ENCODE measurements at places on chromosomes 2 and 18.

- DNase-seq: no peak
These were observed 73.7 kb downstream of the CTIF start for GRCh38 chr18:48612511-48612910.

DNA sequence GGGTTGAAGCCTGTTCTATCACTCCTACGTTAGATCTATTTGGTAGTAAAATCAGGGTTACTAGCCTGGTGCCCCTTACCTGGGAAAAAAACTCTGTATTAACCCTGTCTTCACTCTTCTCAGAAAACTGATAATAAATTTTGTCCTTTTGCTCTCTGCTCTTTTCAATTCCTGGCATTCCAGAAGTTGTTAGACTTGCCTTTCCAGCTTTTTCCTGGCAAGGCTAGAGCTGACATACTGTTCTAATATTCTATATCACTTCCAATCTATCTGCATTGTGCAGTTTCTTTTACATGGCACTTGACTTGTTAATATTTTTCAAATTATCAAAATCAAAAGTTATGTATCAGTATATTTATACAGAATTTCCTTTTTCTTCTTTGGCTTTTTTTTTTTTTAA lies 162.2 kb downstream of the FIGN start:
- no peak for DNase-seq

DNA sequence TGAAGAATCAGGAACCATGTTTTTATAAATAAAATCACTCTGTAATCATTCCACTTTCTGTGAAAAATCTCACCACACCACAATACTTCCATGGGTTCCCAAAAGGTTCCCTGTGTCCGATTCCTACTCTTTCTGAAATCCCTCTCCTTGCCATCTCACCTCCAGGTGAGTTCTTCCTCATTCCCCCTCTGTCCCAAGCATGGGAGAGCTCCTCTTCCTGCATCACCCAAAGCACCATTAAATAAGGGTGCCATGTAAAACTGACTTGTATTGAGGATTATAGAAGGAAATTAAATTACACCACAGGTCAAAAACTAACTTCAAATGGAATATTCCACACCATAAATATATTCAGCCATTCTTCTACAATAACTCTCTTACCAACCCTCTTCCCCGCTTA lies 55.8 kb upstream of the ETAA1 start:
- no peak for DNase-seq

DNA sequence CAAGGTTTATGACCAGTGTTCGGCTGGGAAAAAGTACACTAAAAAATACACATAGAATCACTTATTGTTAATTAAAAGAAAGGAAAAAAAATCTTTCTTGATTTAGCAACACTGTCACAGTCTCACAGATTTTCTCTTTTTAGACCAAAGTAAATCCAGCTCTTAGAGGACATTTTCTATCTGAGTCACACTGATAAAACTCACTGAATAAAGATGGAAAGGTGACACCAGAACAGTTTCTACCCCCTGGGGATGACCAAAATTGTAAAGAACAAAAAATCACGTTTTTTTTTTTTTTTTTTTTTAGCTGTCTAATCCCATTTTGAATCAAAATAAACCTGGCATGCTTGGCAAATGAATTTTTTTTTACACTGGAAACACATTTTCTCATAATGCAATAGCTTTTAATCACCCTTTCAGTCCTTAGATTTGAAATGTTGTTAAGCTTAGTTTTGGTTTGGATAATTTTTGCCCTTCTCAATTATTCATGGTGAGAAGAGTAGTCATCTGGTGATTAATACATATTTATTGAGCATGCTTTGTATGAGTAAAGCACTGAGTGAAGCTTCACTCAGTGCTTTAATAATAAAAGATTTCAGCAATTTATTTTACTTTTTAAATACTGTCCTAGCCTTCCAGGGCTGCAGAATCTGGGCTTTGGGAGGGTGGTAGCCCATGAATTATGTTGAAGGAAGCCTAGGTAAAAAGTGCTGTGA lies 886.3 kb downstream of the SLC4A3 start:
- no peak for DNase-seq

DNA sequence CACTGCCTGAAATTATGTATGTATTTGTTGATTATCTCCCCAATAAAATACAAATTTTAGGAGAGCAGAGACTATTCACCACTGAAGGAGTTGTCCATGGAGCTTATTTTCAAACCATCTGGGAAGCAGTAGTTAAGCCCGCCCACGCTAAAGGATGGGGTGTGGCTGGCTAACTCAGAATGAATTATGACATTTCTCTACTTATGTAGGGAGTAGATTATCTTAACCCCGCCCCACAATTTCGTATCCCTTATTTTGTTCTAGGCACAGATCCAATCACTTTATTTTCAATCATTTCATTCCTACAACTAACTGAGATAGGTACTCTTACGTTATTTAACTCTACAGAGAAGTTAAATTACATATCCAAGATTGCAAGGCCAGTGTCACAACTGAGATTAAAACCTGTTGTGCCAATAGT lies 1.4 kb upstream of the LAPTM4A start:
- DNase-seq: no peak

DNA sequence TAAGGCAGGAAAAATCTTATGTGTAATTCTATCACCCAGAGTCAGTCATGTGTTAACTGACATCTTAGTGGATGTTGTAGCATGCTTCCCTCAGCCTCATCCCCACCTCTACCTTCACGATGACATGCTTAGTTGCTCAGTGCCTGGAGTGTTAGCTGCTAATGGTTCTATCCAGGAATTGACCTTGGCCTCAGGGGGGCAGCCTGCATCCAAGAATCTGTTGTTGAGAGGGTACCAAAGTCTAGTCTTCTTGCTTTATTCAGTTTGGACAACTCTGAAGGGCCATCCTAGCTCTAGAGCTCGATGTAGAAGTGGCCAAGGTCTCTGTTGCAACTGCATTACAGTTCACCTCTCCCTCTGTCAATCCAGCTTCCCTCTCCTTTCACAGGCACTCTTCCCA lies 61.2 kb downstream of the ACYP2 start:
- peak; percentile 14 for DNase-seq

- DNase-seq: no peak
These were observed 23.3 kb downstream of the MPHOSPH10 start for GRCh38 chr2:71153585-71154224.

DNA sequence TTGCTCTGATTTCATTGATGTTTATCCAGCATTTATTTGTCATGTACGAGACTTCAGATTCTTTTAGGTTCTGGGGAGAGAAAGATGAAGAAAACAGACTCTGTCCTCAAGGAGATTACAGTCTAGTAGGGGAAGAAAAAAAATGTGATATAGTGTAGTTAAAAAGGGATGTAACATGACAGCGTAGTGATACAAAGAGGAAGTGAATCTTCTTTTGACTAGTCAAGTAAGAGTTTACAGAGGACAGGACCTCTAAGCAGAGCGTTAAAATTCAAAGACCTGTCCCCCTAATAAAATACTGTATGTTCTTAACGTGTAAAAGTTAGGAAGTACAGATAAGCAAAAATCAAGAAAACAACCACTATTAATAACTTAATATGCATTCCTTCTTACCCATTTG lies 47.7 kb downstream of the NCOA1 start:
- DNase-seq: no peak

- no peak for DNase-seq
These were observed 1676.4 kb upstream of the SLC39A10 start for GRCh38 chr2:193980599-193980998.

DNA sequence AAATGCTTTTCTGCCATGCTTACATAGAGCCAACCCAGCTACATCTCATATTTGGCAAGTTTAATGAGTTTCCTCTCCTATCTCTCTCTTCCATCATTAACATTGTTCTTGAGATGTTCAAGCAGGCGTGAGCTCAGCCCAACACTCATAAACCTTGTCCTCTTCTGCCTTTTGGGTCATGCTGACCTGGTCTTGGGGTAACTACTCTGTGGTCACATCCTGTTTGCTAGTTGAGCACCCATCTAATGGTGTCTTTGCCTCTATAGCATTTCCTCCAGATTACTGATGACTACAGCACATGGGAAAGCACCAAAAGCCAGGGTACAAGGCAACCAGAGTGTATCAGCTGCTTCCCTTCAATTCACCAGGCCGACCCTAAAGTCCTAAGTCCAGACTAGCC lies 366.9 kb upstream of the HNRNPA3 start:
- no peak for DNase-seq

DNA sequence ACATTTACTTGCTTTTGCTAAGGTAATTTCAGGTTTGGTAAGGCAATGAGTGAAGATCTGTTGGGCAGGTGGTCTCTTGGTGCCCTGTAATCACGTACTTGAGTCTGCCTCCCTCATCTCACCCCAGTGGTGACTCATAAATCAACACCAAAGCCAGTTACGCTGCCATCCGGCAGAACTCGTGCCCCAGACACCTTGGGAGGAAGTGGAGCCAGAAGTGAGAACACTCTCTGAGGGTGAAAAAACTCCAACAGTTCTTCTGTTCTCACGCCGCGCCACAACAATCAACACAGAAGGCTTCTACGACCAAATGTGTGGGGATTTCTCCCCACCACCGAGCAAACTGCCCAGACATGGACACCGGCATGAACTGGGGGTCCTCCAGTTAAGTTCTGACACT lies 206.2 kb downstream of the ARL4C start:
- DNase-seq: no peak

DNA sequence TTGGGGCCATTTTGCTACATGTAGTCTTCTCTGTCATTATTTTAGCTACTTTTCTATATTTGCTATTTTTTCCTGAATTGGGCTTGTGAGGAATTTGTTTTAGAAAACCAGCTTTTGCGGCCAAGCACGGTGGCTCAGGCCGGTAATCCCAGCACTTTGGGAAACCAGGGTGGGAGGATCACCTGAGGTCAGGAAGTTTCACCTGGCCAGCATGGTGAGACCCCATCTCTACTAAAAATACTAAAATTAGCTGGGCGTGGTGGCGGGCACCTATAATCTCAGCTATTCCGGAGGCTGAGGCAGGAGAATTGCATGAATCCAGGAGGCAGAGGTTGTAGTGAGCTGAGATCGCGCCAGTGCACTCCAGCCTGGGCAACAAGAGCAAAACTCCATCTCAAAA lies 4.7 kb downstream of the SEPTIN2 start:
- no peak for DNase-seq

DNA sequence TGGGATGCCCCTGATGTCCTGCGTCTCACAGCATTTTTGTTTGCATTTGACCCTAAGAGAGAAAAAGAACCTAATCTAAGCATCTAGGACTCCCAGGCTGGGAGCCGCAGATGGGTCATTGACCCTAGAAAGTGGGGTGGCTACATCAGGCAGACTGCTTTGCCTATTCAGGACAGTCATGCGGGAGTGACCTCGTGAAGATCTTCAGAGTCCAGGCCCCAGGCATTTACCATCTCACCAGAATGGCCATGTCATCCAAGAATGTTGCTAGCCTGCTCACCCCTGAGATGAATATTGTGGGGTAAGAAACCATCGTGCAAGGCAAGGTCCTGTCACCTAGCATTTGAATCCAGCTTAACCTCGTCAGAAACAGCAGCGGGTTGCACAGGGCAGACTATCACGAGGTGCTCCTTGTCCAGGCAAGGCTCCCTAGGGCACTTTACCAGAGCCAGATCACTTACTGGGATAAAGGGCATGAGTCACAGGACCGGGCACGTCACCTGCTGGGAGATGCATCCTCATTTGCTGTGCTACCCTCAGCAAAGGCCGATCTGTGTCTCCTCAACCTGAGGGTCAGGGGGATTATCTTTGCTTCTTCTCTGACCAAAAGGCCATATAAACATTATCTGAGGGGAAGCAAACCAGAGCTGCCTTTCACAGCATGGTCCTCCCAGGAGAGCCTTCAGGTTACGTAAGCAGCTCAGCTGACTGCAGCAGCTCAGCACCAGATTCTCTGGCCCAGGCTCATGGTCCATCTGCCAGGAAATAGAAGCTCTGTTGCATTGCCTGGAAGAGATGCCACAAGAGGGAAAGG lies 162.3 kb downstream of the ACKR3 start:
- no peak for DNase-seq

DNA sequence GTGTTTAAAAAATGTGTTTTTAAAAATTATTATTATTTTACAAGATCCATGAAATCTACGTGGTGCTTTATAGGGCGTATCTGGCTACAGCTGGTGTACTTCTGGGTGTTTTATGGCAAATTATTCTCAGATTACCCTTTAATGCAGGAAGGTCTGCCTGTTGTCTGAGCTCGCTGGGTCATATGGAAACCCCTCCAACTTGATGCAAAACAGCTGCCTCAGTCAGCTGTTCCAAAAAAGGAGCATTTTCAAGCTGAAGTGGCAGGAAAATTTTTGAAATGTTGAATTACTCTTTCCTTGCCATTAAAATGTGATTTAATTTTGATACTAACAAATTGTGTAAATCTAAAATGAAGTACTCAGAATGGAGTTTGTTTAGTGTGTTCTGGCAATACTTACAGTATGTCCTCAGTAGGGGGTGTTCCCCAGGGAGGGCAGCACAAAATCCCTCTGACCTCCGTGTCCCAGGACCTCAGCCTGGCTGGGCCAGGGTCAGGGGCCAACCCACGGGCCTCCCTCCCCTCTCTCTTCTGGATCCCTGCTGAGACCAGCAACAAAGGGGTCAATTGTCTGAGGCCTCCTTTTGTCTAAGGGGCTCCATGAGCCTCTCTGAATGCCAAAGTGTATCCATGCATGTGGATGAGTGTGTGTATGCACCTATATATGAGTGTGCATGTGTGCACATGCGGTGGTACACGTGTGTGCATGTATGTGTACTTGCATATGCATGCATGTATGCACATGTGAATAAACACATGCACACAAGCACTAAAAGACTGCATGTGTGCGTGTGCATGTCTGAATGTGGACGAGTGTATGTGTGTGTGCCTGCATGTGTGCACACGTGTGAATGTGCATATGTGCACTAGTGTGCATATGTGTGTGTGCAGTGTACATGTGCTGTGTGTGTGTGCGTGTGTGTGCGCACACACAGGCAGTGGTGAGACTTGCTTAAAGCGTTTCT lies 105.4 kb downstream of the ACOXL start:
- DNase-seq: peak; percentile 57

GRCh38 chr2:151403914-151404313 lies 5.8 kb upstream of the RIF1 start:
- no peak for DNase-seq

DNA sequence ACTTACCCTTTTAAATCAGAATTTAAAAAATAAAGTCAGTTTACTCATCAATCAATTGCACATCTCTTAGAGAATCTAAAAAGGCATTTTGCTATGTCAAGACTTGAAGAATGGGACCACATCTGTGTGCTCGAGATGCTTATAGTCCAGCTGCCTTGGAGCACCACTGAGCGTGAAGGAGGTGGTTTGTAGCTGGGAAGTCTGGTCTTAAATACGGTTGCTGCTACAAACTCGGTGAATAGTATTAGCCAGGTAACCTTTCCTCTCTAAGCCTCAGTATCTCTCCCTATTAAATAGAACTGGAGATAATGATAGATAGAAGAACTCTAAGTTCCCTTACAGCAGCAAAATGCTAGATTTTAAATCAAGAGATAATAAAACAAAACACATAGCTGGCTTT lies 289.7 kb downstream of the TRIB2 start:
- DNase-seq: no peak

- no peak for DNase-seq
These were observed 64.5 kb upstream of the ZCCHC2 start for GRCh38 chr18:62458346-62458745.

GRCh38 chr2:232038251-232038880 lies 76.9 kb downstream of the DIS3L2 start:
- DNase-seq: no peak

- DNase-seq: no peak
These were observed 3.5 kb upstream of the EMILIN1 start for GRCh38 chr2:27074738-27075565.

- DNase-seq: no peak
These were observed 2.1 kb downstream of the KIDINS220 start for GRCh38 chr2:8835279-8835678.

- no peak for DNase-seq
These were observed 373.3 kb downstream of the RBM43 start for GRCh38 chr2:150888337-150888736.
